T-helper 9 cell (primary cell): ENCODE measurements at places on chromosomes 7 and 10.

GRCh38 chr10:6065406-6065805 is 3.2 kb upstream of the IL2RA start:
- DNase-seq = no peak

DNA sequence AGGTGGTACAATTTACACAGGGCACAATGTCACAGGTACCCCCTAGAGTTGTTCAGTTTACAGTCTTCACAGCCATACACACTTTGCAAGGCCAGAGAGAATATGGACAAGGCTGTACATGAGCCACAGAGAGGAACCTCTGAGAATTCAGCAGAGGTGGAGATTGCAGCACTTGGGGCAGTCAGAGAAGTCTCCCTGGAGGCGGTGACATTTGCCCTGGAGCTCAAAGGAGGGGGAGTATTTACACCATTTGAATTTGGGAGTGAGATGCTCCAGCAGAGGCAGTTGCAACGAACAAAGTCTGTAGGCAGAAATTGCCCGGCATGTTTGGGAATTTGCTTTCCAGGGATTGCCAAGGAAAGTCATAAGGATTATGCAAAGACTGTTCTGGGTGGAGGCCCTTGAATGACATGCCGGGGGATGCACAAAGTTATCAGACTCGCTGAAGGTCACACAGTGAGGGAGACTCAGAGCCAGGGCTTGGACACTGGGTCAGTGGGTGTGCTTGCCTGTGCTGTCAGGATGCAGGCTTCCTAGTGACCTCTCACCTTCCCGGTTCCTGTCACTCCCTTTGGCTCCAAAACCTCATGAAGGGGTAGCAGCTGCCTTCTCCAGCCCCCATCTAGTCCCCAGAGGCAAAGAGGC is 160.7 kb upstream of the PCBD1 start:
- DNase-seq = no peak

DNA sequence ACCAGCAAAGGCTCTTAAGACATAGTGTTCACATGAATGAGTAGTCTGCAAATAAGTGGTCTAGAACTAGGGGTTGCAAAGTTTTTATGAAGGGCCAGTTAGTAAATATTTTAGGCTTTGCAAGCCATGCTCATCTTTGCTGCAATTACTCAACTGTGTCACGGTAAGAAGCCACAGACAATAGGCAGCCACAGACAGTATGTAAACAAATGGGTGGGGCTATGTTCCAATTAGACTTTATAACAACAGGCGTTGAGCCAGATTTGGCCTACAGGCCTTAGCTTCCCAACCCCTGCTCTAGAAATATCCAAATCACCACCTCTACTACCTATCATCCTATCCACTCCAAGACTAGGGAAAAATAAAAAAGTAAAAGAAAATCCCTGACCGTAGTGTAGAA is 9.2 kb downstream of the IKZF5 start:
- DNase-seq = no peak

DNA sequence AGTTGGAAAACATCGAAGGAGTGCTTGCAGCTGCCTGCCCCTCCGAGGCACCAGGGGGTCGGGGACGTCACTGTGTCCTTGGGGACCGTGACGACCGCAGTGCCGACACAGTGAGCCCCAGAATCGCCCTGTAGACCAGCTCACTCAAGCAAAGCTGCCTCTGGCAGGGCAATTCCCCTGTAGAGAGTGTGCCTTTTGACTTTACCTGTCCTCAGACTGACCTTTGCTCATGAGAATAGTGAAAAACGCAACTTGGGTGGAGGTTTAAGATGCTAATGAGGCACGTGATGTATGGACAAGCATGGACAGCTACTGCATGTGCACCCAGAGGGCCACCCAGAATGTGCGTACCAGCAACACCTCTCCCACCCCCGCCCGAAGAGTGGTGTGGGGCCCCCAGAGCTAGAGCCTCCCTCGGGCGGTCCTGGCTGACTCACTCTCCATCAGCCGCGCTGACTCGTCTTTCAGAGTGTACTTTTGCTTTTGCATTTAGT is 271.9 kb downstream of the ADARB2 start:
- no peak for DNase-seq

DNA sequence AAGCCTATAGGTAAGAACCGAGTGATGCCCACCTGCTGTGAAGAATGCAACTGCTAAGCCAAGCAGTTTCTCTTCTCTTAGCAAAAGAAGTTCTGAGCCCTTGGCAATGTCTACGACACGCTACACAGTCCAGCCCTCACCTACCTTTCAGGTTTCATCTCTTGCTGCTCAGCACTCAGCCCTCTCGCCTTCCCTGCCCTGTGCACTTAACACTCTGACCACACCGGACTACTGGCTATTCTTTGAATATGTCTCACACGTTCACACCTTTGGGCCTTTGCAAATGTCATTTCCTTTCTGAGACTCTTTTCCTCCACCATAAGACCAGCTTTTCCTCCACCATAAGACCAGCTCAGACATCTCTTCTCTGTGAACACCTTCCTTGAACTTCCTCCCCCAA is 67.0 kb upstream of the ITGB1 start:
- no peak for DNase-seq

GRCh38 chr10:49327036-49327813 is 28.3 kb downstream of the C10orf71 start:
- DNase-seq = no peak

DNA sequence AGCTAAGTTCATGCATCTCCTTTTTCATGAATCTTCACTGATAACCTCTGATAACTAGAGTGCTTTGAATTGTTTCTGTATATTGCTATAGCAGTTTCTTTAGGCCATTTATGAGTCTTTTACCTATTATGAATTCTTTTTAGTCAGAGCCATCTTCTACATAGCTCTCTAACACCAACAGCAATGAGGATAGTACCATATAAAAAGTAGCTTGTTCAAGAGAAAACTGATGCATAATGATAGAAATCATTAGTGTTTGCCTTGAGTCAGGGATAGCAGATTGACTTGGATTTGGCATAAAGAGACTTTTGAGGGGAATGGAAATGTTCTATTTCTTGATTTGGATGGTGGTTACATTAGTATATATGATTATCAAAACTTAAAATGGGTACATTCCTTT is 25.8 kb upstream of the SEMA4G start:
- DNase-seq = no peak

- DNase-seq = no peak
Observed at GRCh38 chr10:58802047-58802446, 289.4 kb downstream of the BICC1 start.
